ENCODE measurements at places on chromosomes 6 and 20.
A peak's percentile ranks its signal among the peaks of the same experiment; 100 is the strongest.

- peak; percentile 52 for DNase-seq
Measured at GRCh38 chr20:49313283-49313682, 35.4 kb upstream of the ZNFX1 start.

GRCh38 chr20:45948742-45949541 lies 14.5 kb downstream of the PCIF1 start:
- DNase-seq, result no peak

DNA sequence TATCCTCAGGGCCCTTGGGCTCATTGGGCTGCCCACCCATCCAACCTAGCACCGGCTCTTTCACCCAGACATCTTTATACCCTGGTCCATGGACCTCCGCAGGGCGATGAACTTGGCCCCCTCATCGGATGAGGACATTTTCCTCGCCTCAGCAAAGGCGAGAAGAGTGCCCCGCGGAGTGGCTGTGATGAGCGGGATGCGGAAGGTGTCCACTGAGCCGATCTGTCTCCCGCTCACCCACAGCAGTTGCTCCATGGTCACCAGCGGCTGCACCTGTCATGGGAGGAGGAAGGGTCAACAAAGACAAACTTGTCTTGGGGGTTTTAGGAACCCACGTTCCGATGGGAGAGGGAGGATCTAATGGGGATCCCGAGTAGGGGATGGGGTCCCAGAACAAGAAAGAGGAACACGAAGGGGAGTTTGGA lies 690 bp downstream of the NEU1 start:
- DNase-seq, result no peak

- no peak for DNase-seq
Measured at GRCh38 chr6:158018851-158019361, 37.2 kb downstream of the SYNJ2 start.

- DNase-seq, result no peak
Measured at GRCh38 chr20:32329817-32330554, 28.1 kb upstream of the ASXL1 start.

DNA sequence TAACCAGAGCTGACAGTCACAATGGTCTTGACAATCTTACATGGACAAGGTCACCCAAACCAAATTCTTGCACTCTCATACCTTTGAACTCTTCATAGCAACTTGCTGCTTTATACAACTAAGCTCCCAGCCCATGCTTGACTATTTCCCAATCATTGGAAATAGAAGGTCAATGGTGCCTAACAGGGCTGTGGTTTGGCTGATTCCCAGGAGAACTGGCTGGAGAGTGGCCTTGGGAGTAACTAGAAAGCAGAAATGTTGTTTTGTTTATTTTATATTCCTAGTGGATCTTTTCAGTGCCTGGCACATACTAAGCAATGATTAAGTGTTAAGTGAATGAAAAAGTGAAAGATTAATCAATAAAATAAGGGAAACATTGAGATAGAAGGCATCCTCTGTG lies 3.0 kb downstream of the SPINT4 start:
- DNase-seq, result no peak

GRCh38 chr6:153771577-153771976 lies 267.5 kb upstream of the OPRM1 start:
- no peak for DNase-seq

- no peak for DNase-seq
Measured at GRCh38 chr6:78436335-78436734, 431.0 kb upstream of the IRAK1BP1 start.

GRCh38 chr6:2960935-2961334 lies 10.4 kb downstream of the SERPINB6 start:
- DNase-seq, result no peak

DNA sequence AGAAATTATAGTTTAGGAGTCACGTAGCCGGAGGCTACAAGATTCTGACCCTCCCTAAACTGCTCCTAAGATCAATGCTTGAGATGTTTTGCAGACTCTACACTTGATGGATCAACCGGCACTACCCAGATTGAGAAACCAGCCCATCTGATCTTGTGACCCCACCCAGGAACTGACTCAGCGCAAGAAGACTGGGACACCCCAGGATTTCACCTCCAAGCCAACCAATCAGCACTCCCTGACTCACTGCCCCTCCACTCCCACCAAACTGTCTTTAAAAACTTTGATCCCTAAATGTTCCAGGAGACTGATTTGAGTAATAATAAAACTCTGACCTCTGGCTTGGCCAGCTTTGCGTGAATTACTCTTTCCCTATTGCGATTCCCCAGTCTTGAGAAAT lies 99.8 kb downstream of the OPRM1 start:
- DNase-seq, result no peak

DNA sequence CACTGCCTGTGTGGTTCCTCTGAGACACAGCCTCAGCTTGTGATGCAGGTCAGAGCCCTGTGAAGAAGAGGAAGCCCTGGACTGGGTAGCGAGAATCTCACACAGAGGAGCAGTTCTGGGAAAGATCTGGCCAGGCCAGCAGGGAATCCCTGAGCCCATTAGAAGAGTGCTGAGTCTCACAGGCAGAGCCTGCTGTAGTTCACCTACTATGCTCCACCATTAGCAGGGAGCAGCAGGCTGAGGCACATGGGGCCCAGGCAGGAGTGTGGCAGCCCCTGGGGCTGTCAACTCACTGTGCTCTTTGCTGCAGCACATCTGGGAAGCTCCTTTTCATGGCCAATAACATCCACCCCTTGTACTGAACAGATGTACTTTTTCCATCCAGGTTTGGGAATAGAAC lies 146.8 kb upstream of the B3GAT2 start:
- DNase-seq, result no peak

DNA sequence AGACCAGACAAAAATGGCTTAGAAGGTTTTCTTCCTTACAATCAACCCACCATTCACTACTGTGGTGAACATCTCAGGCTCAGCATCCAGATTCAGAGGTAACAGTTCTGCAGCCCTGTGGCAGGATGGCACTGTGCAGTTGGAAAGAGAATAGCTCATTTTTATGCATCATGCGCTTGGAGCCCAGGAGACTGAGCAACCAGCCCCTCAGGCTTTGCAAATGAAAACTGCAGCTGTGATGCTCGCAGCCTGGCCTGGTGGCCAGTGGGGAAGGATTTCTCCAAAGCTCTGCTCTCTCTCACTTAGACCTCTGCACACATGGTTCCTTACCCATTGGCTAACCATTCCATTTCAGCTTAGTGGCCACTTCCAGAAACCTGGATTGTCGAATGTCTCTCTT lies 45.8 kb downstream of the GABRR2 start:
- no peak for DNase-seq

DNA sequence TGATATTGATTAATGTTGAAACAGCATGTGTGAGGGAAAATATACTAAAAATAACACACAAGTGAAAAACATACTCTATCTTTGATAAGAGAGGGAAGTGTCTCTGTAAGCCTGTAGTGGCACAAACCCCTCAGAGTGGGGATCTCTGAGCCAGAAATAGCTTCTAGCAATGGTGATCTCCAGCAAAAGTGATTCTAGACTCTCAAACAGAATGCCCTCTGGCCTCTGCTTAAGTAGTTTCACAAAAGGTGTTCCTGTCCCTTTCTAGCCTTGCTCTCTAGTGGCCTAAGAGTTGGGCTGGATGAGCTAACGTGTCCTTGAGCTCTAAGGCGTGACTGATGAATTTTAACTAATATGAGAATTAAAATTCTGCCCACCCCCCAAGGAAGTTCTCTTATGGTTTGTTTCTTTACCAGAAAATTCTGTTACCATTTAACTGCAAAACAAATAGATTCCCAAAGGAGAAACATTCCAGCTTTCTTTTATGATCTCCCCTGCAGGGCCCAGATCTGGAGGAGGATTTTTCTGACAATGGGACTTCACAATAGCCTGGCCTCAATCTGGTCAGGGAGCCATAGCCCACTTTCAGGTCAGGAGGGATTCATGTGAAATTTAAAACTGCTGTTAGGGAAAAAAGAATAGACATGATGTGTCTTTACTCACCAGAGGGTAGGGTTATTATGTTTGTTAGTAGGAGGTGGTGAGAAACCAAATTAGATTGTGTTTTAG lies 182.5 kb upstream of the LAMP5 start:
- no peak for DNase-seq

- DNase-seq, result no peak
Measured at GRCh38 chr20:12581644-12582289, 427.0 kb upstream of the SPTLC3 start.

DNA sequence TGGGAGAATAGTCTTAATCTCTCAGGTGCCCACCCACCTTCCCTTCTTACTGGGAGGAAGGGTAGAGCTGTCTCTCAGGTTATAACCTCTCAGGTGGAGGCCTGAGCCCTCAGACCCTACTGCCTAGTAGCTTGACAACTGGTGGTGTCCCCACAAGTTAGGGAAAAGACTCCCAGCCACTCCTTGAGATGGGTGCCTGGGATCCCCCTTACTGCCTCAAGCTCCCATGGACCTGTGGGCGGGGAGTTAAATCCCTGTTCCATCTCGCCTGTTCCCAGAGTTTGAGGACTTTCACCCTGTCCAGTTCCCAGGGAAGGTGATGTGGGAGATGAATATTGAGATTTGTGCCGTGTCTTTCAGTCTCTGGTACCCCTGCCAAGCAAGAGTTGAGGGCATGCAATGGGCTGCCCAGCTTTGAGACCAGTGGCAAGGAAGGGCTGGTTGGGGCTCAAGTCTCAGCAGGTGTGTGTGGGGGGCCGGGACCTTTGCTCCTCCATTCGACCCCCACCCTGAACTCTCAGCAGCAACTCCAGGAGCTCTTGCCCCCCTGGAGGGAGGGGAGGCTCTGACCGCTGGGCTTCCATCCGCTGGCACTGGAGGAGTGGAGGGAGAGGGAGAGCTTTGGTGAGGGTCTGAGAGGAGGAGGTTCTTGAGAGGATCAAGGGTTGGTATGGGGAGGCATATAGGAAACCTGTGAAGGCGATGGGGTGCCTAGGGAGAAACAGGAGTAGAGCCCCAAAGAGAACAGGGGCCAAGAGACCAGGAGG lies 1.1 kb upstream of the PBX2 start:
- DNase-seq, result no peak

- DNase-seq, result no peak
Measured at GRCh38 chr6:109118337-109118736, 23.0 kb downstream of the CEP57L1 start.

DNA sequence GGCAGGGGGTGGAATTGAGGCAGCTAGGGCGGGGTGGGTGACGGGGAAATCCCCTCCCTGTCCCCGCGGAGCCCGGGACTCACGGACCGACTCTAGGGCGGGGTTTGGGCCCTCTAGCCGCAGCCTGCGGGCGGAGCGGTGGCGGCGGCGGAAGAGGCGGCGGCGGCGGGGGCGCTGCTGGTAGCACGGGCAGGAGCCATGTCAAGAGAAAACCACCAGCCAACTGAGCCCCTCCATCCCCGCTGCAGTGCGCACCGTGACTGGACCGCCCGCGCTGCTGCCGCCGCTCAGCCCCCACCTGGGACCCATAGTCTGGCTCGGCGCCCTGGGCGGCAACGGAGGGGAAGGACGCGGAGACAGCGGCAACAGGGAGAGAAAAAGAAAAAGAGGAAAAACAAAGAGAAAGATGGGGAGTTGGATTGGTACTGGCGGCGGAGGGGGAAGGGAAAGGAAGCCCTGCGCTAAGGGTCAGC lies 1.2 kb upstream of the C6orf62 start:
- peak; percentile 70 for DNase-seq

GRCh38 chr6:39225946-39226437 lies 3.3 kb downstream of the KCNK5 start:
- DNase-seq, result no peak

GRCh38 chr6:144181639-144182038 lies 31.3 kb downstream of the STX11 start:
- no peak for DNase-seq

- peak; percentile 13 for DNase-seq
Measured at GRCh38 chr6:20403766-20404640, 2.3 kb downstream of the E2F3 start.

DNA sequence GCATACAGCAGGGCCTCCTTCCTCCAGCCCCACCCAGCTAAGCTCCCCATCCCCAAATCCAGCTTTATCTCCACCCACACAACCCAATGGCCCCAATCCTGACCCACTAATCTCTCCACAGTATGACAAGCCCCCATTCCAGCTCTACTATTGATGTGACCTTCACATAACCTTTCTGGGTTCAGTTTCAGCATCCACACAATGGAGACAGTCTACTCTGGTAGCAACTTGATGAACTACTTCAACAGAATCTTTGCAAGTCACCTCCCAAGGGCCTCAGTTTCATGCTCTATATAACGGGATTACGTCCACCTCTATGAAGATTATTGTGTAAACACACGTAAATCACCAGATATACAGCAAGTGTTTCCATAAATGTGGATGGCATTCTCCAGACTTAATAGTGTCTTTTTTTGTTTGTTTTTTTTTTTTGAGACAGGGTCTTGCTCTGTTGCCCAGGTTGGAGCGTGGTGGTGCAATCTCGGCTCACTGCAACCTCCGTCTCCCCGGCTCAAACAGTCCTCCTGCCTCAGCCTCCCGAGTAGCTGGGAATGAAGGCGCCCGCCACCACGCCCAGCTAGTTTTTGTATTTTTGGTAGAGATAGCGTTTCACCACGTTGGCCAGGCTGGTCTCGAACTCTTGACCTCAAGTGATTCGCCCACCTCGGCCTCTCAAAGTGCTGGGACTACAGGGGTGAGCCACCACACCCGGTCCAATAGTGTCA lies 1.4 kb downstream of the AHCY start:
- DNase-seq, result no peak

DNA sequence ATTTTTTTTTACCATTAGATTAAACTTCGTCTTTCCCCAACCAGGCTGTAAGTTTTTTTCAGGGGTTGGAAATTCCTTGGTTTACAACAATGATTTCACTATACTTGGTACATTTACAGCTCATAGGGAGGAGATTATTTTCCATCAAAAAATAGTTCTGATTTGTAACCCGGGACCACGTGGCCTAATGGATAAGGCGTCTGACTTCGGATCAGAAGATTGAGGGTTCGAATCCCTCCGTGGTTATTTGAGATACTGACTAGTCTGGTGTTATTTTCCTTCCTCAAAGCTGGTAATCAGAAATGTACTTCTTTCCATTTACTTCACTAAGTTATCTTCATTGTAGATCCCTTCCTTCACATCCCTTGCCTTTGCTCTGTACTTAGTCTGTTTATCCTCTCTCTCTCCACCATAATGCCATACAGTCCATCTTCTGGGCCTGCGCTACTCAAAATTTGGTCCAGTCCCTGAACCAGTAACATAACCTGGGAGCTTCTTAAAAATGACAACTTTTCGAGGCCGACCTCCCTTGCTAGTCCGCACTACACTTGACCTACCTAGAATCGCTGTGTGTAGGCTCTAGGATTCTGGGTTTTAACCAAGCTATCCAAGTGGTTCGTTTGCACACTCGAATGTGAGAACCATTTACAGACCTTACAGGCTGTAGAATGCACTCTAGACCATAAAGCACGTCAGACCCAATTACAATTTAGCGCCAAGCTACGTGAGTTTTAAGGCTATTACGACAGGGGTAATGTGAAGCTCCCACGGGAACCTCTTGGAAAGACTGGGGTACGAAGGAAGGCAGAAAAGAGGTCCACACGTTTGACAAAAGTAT lies 42.1 kb upstream of the BTN3A2 start:
- DNase-seq, result peak; percentile 45

- DNase-seq, result peak; percentile 78
Measured at GRCh38 chr6:154510144-154510905, at the start of gene CNKSR3. TSS of gene CNKSR3 (minus strand) at chr6:154510685. CDS start at chr6:154510114, 571 bp downstream.

Data from hippocampal formation (tissue), 2 donors.